ENCODE measurements at places on chromosomes 3 and 15.
A peak's percentile ranks its signal among the peaks of the same experiment; 100 is the strongest.

DNA sequence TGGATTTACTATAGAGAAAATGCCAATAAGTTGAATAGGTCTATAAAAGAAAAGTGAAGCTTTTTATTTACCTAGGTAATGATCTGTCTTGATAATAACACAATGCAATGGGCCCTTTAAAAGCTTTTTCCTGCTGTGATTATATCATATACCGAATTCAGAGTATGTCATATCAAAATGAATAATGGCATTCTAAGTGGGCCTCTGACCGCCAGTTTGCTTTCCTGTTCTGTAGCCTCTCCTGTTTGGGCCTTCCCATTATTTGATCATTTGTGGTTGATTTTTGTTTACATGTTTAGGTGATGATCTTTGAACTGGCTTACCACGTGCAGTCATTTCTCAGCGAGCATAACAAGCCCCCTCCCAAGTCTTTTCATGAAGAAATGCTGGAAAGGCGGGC is 14.9 kb downstream of the EIF2AK4 start:
- no peak overlapping the region for H3K4me3 ChIP-seq
- H3K27me3 ChIP-seq = no peaks in the 10 kb centered on the region
- H3K27ac ChIP-seq = no peak overlapping the region
- DNase-seq = no peak
- H3K4me1 ChIP-seq = peaks cover 4% of the 10 kb centered on the region
- peaks cover 34% of the 10 kb centered on the region for H3K36me3 ChIP-seq

DNA sequence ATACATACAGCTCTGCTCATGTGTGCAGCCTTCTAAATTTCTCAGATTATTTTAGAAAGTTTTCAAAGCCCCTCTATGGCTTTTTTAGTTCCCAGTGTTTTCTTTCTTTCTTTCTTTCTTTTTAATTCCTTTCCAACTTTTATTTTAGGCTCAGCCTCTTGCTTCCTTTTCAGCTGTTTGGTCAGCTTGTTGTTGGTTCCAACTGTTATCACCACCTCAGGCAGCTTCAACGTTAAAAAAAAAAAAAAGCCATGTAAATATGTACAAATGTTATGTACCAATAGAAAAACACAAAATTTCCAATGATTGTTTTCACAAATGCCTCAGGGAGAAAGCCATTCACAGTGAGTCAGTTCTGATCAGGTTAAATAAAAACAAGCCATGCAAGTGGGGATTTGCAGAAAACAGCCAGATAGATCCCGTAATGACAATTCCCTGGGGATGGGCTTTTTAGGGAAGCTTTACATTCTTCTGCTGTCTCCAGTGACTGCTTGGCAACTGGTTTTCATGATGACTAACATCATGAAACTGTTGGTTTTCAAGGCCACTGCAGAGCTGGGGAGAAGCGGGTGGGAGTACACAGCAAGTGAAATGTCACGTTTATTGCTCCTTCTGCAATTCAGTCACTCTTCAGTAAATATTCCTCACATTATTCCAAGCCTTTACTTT is 908.4 kb downstream of the EPHA3 start:
- H3K4me1 ChIP-seq = no peaks in the 10 kb centered on the region
- DNase-seq = no peak
- no peak overlapping the region for H3K4me3 ChIP-seq
- H3K27ac ChIP-seq = no peak overlapping the region
- no peaks in the 10 kb centered on the region for H3K27me3 ChIP-seq

DNA sequence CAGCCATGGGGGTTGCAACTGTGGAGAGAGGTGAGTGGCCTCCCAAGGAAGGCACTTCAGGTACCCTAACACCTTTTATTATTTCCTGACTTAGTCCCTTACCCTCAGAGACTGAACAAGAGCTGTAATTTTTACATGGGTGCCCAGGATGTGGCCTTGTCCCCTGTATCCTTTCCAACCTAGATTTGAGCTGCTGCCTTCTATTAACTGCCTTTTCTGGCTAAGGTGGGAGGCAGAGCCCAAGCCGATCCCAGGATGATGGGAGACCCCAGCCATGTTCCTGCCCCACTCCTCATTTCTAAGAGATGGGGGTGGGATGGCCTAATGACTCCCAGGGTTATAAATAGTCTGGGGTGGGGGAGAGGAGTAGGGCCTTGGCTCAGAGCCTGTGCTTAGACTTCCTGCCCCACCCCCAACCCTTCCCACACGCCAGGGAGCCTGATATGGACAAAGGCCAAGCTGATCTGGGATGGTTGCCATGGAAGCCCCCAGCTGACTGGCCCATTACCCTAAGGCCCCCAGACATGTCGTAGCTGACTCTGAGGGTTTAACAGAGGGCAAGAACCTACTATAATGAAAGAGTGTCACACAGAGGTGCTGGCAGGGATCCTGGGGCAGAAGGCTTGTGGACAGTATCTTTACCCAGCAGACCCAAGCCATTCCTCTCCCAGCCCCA is 1.9 kb downstream of the KLHDC8B start:
- peak; percentile 73 for DNase-seq
- no peaks in the 10 kb centered on the region for H3K27me3 ChIP-seq
- no peak overlapping the region for H3K4me3 ChIP-seq
- H3K4me1 ChIP-seq = peaks cover 39% of the 10 kb centered on the region

GRCh38 chr15:76465728-76466127 is 129.2 kb downstream of the ISL2 start:
- H3K27me3 ChIP-seq = no peaks in the 10 kb centered on the region
- H3K27ac ChIP-seq = no peak overlapping the region
- no peaks in the 10 kb centered on the region for H3K4me1 ChIP-seq
- no peak for DNase-seq
- no peak overlapping the region for H3K4me3 ChIP-seq
- no peaks in the 10 kb centered on the region for H3K36me3 ChIP-seq

GRCh38 chr3:99502871-99503270 is 135.5 kb upstream of the COL8A1 start:
- H3K36me3 ChIP-seq = no peaks in the 10 kb centered on the region
- no peaks in the 10 kb centered on the region for H3K27me3 ChIP-seq
- no peak overlapping the region for H3K27ac ChIP-seq

DNA sequence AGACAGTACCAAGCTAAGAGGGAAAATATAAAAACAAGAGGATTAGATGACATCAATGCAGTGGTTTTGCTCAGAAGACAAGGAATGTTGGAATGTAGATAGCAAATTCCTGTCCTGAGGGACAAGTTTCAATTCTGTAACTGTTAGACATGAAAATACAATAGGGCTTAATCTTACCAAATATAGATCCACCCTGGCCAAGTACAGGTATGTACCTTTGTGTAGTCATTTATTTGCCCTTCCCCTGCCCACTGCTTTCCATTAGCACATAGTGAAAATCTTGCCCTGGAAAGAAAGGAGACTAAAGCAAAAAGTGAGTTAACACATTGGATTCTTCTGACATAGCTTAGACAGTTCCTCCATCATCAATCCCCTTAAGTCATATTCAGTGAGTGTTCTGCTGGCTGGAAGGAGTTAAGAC is 389.0 kb upstream of the THBS1 start:
- H3K27ac ChIP-seq = no peak overlapping the region
- H3K4me1 ChIP-seq = no peaks in the 10 kb centered on the region
- no peak overlapping the region for H3K4me3 ChIP-seq
- no peaks in the 10 kb centered on the region for H3K36me3 ChIP-seq
- DNase-seq = no peak

DNA sequence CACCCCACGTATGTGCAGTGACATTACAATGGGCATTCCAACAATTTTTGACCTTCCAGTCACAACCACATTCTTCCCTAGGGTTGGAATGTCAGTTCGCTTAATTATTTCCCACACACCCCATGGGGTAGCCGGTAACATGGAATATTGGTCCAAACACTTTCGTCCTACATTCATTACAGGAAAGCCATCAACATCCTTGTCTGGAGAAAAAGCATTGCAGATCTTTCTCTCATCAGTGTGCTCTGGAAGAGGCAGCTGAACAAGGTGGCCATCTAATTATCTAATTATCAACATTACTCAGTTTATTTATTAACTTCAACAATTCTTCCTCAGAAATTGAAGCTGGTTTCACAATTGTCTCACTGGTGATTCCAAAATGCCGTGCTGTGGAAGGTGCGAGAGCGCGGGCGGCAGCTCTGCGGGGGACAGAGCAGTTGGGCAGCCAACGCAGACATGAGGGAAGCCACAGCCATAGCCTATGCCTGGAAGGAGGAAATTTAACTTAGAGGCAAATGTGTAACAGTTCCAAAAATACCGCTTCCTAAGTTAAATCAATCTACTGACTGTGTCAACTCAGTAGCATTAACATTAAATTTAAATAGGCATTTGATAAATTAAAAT is 1158.9 kb upstream of the EPHA6 start:
- no peaks in the 10 kb centered on the region for H3K27me3 ChIP-seq
- no peak overlapping the region for H3K27ac ChIP-seq
- H3K4me3 ChIP-seq = no peak overlapping the region
- no peaks in the 10 kb centered on the region for H3K36me3 ChIP-seq
- DNase-seq = no peak

DNA sequence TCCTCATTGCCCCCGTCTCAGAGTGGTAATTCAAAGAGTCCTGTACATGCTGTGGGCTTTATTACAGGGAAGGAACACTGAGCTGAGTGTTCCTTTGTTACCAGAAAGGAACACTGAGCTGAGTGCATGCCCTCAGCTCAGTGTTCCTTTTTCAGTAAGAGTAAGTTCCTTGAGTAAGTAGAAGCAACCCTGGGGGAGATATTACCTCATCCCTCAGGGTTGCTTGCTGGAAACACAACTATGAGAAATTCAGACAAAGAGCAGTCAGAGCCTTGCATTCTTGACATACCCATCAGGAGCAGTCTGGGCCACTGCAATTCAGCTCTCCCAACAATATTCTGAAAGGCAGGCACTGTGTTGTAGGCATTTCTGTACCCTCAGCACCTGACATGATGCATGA is 17.0 kb downstream of the CHRM5 start:
- no peak for DNase-seq
- H3K36me3 ChIP-seq = no peaks in the 10 kb centered on the region
- H3K27ac ChIP-seq = no peak overlapping the region
- H3K27me3 ChIP-seq = no peaks in the 10 kb centered on the region
- H3K4me3 ChIP-seq = no peak overlapping the region
- H3K4me1 ChIP-seq = no peaks in the 10 kb centered on the region

- H3K27me3 ChIP-seq = no peaks in the 10 kb centered on the region
- H3K36me3 ChIP-seq = no peaks in the 10 kb centered on the region
- no peak overlapping the region for H3K4me3 ChIP-seq
- H3K4me1 ChIP-seq = peaks cover 43% of the 10 kb centered on the region
- DNase-seq = no peak
These were observed 4.0 kb downstream of the NPTN start for GRCh38 chr15:73628976-73629797.

GRCh38 chr3:17412950-17413530 is 329.4 kb downstream of the TBC1D5 start:
- DNase-seq = peak; percentile 19
- H3K4me1 ChIP-seq = no peaks in the 10 kb centered on the region
- H3K36me3 ChIP-seq = no peaks in the 10 kb centered on the region
- no peaks in the 10 kb centered on the region for H3K27me3 ChIP-seq
- H3K4me3 ChIP-seq = no peak overlapping the region
- H3K27ac ChIP-seq = no peak overlapping the region

- no peak overlapping the region for H3K4me3 ChIP-seq
- peaks cover 7% of the 10 kb centered on the region for H3K4me1 ChIP-seq
- H3K27ac ChIP-seq = no peak overlapping the region
- no peak for DNase-seq
These were observed 45.6 kb downstream of the ABTB1 start for GRCh38 chr3:127718245-127718915.

- H3K36me3 ChIP-seq = no peaks in the 10 kb centered on the region
- no peaks in the 10 kb centered on the region for H3K27me3 ChIP-seq
These were observed 22.3 kb downstream of the EHD4 start for GRCh38 chr15:41950127-41950483.

DNA sequence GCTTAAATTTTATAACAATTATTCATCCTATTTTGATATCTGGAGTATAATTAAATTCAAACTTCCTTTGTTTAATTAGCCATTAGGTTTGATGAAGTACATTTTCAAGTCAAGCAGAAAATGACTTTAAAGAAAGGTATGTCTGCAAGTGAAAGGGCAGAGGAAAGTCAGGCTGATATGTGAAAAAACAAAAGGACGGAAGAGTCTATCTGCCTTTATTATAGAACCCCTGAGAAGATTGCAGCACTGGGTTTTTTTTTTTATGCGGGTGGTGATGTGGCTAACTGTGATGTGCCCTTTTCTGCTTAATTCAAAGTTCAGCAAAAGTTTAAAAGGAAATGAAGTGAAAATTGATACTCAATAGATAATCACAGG is 83.2 kb downstream of the COL8A1 start:
- no peaks in the 10 kb centered on the region for H3K4me1 ChIP-seq
- DNase-seq = no peak
- H3K27ac ChIP-seq = no peak overlapping the region
- no peaks in the 10 kb centered on the region for H3K36me3 ChIP-seq
- H3K4me3 ChIP-seq = no peak overlapping the region

DNA sequence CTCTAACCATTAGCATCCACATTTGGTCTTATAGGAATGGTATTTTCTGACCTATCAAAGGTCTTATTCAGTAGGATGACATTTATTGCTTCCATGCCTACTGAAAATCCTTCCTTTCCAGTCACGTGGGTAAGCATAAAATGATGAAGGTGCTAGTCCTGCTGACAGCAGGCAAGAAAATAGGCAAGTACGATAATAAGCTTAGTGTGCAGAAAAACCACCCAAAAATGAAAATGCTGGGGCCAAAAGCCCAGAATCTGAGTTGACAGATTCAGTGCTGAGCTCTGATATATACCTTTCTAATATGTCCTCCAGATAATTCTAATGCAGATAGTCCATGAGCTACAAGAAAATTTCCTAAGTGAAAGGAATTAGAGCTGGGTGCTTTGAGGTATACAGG is 194.8 kb downstream of the WDR72 start:
- no peak overlapping the region for H3K27ac ChIP-seq
- no peak for DNase-seq
- no peaks in the 10 kb centered on the region for H3K36me3 ChIP-seq
- peaks cover 5% of the 10 kb centered on the region for H3K27me3 ChIP-seq
- H3K4me1 ChIP-seq = no peaks in the 10 kb centered on the region

- H3K4me1 ChIP-seq = no peaks in the 10 kb centered on the region
- no peak for DNase-seq
- H3K27ac ChIP-seq = no peak overlapping the region
- H3K36me3 ChIP-seq = no peaks in the 10 kb centered on the region
These were observed 93.8 kb upstream of the RASGRP1 start for GRCh38 chr15:38658431-38658830.

DNA sequence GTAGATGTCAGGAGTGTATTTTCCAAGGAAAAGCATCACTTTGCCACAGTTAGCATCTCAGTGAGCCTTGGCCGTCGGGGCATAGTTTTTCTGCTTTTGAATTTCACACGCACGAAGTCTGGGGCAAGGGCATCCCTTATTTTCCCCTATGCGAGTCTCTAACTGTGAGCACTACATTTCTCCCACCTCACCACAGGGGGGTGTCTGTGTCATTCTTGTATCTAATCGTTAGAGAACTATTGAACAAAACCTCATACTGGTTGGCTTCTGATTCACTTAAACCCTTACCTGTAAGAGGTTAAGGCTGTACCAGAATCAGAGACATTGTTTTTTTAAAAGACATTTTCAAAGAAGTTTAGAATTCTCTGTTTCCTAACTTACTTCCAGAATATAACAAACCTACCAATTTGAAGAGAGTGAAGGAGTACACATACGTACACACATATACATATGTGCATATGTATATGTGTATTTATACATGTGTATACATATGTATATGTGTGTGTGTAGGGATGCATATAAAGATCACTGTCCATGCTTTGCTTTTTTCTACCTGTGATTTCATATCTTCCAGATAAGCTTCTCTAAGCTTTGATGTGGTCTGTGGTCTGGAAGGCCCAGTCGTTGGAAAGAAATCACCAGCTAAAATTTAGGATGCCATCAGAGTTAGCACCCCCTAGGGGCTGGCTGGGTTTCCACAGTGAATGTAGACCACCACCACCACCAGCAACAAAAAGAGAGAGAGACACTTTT is 49.4 kb downstream of the MYZAP start:
- no peaks in the 10 kb centered on the region for H3K4me1 ChIP-seq
- no peak overlapping the region for H3K4me3 ChIP-seq
- H3K36me3 ChIP-seq = peaks cover 34% of the 10 kb centered on the region

Data from adrenal gland (tissue), 19 donors.